ENCODE measurements at places on chromosomes 11 and 22.

GRCh38 chr11:36558571-36559413 is 9.0 kb upstream of the RAG1 start:
- DNase-seq = no peak

GRCh38 chr11:114166897-114167323 is 107.4 kb downstream of the ZBTB16 start:
- peak; percentile 92 for DNase-seq

GRCh38 chr11:93249459-93250220 is 51.8 kb upstream of the SLC36A4 start:
- no peak for DNase-seq

- DNase-seq = no peak
These were observed 9.2 kb downstream of the LRRC32 start for GRCh38 chr11:76661306-76661751.

DNA sequence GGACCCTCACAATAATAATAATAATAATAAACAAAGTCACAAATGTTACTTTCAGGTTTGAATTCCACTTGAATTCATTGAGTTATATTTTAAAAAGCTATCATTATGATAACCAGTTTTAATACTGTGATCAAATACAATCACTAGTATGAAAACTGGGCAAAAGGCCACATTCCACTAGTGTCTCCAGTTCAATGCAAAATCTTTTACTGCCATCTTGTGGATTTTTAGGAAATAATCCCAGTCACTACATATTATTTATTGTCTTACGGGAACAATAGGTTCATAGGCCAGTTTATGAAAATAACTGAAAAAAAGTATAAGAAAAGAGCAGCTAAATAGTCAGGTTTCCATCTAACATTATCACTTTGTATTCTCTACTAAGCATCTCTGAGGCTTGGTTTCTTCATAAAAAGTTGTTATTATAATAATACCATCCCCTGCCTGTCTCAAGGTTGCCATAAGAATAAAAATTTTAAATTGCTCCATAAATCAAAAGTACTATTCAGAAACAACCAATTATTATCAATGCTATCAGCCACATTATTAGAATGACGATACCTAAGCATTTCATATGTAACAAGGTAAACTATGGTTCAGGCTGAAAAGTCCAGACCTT is 533.9 kb upstream of the CCDC90B start:
- DNase-seq = peak; percentile 35

DNA sequence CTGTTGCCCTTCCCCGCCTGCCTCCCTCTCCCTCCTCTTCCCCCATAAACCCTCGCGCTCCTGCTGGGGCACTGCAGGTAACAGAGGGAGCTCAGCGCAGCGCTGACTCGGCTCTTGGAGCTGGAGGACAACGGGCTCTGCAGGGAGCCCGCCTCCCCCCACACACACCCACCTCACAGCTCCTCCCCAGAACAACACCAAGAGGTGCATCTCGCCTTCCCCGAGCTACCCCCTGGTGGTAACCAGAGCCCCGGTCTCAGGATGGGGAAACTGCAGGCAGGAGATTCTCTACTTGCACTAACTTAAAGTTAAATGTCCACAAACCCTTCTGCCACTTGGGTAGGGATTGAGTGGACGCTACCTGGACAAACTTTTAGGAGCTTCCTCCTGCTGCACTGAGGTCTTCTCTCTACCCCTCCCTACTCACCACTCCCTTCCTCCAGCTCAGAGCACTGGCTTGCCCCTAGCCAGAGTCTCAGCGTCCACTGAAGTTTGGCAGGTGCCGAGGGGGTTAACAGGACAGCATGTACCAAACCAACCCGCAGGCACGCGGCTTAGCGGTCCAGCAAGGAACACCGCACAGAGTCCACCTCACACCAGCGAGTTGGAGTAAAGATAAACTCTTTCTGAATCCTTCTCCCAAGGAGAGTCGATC is 4.0 kb upstream of the SCN4B start:
- DNase-seq = no peak

DNA sequence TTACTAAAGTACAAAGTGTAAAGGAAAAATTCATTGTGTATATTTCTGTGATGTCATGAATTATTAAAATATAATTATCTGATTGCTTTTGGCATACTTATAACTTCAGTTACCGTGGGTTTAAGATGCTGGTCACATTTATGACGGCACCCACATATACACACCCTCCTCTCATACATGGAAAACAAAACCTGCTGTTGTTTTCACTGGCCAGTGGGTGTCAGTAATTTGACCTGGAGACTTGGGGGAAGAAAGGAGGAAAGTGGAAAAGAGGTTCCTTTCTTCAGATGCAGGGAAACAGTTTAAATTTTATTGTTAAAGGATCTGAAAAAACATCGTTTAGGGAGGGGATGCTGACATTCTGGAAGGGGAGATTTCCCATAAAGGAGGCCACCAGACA is 742 bp upstream of the BBOX1 start:
- DNase-seq = no peak

GRCh38 chr22:48477031-48477721 is 1350.5 kb downstream of the BRD1 start:
- DNase-seq = peak; percentile 54
